GM20000 (cell line): ENCODE measurements at places on chromosomes 5 and 9.

DNA sequence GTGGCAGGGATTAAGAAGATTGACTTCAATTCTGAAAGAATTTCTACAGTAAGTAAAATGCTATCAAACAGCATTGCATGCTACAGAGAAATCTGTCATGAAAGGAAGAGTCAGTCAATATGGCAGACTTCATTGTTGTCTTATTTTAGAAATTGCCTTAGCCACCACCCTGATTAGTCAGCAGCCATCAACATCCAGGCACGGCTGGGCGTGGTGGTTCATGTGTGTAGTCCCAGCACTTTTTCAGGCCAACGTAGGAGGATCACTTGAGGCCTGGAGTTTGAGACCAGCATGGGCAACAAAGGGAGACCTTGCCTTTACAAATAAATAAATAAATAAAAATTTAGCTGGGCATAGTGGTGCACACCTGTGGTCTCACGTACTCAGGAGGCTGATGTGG, 46.6 kb downstream of the RMI1 start:
- DNase-seq, result no peak

GRCh38 chr5:127586066-127586770, 62.7 kb upstream of the CTXN3 start:
- DNase-seq, result peak; percentile 58

DNA sequence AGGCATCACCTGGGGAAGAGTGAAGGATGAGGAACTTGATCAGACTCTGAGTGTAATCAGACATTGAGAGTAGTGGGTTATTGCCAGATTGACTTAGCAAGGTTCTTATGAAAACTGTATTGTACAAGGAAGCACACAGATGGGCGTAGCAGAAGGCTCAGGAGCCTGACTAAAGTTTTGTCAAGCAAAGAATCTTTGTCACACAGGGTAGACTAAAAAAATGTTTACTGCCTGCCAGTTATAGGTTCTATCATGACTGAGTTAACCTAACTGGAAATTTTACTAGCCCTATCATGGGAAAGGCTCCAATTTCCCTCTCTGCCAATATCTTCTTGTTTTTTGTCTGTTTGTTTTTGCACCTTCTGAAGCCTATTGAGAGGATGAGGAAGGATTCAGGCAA, 19.1 kb downstream of the CAMK4 start:
- DNase-seq, result no peak

- DNase-seq, result peak; percentile 26
Measured at GRCh38 chr9:6428940-6429889, 16.2 kb downstream of the UHRF2 start.

GRCh38 chr5:72817076-72817481, 618 bp downstream of the TNPO1 start:
- peak; percentile 70 for DNase-seq

GRCh38 chr9:19700699-19701098, 88.1 kb downstream of the SLC24A2 start:
- DNase-seq, result no peak

DNA sequence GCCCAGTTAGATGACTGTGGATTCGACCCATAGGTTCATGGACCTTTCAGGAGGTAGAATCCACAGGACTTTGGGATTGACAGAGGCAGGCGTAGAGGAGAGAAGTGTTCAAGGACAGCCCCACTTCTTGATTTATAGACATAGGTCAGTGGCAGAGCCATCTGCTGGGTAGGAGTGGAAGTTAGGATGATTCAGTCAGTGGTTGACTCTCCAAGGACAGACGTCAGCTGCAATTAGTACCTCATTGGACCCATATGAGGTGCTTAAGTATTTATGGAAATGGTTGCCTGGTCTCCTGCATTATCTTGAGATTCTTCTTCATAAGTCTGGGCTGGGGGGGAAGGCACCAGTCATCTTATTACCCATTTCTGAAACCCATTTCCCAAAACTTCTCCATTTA, 70.9 kb downstream of the SH3RF2 start:
- DNase-seq, result no peak

- DNase-seq, result no peak
Measured at GRCh38 chr5:177399997-177400868, at the start of gene PFN3. PFN3 (minus strand) TSS chr5:177400661; CDS start chr5:177400576, 85 bp downstream.

- DNase-seq, result no peak
Measured at GRCh38 chr5:31047007-31047406, 146.5 kb upstream of the CDH6 start.

- DNase-seq, result no peak
Measured at GRCh38 chr5:34014626-34015025, 6.8 kb upstream of the AMACR start.

DNA sequence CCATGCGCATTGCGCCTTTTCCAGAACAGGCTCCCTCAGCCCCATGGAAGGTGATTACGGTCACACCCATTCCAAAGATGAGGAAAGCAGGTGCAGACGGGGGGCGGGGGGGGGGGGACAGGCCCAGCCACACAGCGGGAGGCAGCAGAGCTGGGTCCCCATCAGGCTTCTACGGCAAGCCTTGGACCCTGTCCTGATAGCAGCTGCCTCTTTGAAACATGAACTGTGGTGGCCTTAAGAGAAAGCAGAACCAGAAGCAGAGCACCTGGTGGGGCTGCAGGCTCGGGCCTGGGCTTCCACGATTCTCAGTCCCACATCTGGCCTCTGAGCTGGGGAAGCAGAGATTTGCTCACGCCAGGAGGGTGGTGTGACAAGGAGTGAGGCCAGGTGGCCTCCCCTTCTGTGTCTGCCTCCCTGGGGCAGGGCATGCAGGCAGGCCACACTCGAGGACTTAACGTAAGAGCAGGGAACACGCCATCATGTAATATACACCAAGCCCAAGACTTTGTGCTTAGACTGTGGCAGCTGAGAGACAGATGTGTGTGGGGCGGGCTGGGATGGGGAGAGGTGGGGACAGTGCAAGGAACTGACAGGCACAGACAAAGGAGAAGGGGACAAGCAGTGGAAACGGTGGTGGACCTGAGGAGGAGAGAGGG, 14.2 kb upstream of the PHYKPL start:
- no peak for DNase-seq

DNA sequence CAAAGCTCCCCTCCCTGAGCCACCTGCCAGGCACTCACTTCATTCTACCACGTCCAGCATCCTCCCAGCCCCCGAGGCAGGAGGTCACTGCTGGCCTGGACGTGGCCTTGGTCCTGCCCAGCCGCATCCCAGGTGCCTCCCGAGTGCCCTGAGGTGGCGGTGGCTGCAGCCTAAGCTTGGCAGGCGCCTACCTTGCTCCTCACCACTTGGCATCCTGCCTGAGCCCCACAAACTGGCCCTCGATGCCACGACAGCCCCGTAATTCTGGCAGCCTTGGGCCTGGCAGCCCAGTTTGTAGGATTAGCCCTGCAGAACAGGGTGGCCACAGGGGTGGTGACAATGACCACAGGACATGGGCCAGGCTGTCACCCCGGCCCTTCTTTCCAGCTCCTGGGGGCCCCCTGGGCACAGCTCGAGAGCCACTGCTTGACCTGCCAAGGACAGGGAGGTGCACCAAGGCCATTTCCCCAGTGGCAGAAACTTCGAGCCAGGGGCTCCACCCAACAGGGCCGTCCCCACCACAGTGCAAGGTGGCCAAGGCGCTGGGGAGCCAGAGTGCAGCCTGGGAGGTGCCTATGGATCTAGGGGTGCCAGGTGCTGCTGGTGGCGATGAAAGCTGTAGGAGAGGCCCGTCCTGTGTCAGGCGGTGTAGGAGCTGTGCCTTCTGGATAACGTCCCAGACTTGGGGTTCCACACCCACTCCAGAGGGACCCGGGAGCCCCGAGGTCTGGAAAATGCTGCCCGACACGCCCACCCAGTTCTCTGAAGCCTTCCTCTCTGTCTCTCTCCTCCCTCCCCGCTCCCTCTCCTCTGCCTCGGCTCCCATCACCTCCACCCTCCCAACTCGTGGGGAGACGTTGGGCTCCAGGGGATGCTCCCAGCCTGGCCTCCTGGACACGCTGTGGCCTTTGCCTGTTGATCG, 18.4 kb downstream of the NKD2 start:
- no peak for DNase-seq

DNA sequence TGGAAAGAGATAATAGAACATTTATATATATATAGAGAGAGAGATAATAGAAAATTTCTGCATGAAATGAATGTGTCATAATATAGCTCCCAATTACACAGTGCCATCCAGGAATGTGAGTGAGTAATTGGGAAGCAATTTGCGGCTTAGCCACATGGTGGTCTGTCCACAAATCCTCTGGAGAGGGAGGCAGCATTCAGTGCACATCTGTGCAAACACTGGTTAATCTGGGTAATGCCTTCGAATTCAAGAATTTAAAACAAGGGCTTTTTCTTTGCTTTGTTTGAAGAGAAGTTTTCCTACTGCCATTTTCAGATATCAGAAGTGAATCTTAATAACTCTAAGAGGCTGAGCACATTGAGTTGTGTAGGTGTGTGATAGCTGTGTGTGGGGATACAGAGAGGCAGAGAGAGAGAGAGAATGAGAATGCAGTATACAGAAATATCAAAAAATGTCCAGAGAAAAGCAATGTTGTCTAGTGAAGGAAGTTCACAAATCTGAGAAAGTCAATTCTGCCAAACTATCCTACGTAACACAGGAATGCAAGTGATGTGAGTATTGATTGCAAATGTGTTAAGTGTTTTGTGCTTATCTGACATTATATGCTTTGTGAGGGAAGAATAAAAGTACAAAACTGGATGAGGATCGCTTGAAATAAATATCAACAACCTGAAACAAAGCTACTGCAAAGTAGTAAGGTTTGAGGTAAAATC, 134.6 kb downstream of the EDIL3 start:
- DNase-seq, result no peak

- DNase-seq, result no peak
Measured at GRCh38 chr9:132732326-132733259, 62.3 kb downstream of the GTF3C4 start.

GRCh38 chr9:93949694-93950449, 5.3 kb downstream of the BARX1 start:
- no peak for DNase-seq

DNA sequence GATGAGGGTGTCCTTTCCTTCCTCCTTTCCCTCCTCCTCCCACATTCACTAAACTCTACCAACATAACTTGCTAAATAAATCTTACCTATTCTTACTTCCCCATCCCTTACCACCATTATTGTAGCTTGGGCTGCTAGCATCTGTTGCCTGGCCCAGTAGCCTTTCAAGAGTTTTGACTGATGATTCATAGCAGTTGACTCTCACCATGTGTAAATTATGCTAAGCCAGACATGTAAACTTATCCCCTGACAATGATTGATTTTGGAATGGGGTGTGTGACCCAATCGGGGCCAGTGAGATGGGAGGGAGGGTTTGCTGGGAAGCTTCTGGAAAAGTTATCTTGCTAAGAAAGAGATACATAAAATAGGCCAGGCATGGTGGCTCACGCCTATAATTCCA, 161.8 kb upstream of the SPRY4 start:
- DNase-seq, result no peak

- no peak for DNase-seq
Measured at GRCh38 chr9:134469041-134469875, 143.0 kb downstream of the RXRA start.

DNA sequence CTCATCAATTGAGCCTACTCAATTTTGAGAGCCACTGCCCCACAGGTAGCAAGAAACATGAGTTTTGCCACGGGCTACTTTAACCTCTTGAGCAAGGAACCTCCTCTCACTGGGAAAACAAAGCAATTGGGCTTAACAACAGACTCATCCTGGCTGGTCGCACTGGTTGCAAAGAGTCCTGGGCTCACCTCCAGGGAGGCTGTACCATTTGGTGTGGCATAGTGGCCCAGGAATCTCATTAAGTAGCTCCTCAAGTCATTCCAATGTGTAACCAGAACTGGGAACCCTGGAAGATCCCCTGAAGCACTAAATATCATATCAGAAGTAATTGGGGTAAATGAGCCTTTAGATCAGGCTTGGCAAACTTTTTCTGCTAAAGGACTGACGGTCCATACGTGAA, 78.5 kb downstream of the MYO10 start:
- DNase-seq, result no peak

- no peak for DNase-seq
Measured at GRCh38 chr5:11588803-11589202, 315.4 kb downstream of the CTNND2 start.

DNA sequence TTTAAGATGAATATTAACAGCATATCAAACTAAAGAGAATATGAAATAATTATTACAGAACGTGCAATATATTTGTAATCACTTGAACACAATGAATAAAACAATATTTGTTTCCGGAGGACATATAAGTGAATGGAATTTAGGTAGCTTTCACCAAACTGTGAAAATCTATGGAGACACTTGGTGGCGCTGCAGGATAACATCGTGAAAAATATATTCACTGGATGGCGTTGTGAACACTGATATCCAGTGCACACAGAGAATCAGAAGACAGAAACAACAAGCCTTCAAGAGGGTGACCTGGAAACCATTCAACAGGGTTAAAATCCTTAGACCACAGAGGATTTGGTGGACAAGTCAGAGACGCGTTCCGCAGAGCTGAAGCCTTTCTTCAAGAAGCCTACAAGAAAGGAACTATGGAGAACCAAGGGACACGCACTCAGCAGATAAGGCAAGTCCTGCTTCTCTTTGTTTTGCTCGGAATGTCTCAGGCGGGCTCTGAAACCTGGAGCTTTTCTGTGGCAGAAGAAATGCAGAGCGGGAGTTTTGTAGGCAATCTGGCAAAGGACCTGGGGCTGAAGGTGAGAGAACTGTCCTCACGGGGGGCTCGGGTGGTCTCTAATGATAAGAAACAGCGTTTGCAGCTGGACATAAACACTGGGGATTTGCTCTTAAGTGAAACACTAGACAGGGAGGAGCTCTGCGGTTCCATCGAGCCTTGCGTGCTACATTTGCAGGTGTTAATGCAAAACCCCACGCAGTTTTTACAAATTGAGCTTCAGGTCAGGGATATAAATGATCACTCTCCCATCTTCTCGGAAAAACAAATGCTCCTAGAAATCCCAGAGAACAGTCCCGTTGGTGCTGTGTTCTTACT, at the start of gene PCDHB11:
Gene PCDHB11 (plus strand): TSS at position 269 of the 877 bp plus-strand sequence. CDS start 148 bp downstream, at position 417.
- no peak for DNase-seq

DNA sequence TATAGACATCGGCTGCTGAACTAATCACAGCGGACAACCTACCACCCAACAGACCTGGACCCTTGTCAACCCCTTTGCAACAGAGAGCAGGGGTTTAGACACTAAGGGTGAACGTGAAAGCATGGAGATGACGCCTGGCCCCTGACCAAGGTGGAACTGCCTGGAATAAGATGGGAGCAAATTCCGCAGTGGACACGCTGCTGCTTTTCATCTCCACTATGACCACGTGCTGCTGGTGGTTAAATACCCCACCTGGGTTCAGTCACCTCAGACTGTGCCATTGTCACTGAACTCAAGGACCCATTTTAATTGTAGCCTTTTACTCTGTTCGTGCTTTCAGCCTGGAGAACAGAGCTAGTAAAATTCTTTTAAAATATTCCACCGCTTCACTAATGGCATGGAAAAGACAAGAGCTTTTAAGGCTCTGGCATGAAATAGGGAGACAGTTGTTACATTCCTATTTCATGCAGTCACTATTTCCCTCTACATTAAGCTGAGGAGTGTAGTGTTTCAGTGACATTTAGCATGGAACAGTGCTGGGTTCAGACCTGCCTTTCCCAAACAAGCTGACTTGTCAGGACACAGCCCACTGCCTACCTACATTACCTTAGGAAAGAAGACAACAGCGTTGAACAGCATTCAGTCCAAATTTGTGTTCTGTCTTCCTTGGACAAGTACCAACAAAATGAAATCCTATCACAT, 96.8 kb downstream of the ANKRD18B start:
- DNase-seq, result no peak
